ENCODE measurements at places on chromosomes 2 and 18.

GRCh38 chr18:69785466-69785865 is 162.2 kb downstream of the CD226 start:
- peak; percentile 34 for DNase-seq

DNA sequence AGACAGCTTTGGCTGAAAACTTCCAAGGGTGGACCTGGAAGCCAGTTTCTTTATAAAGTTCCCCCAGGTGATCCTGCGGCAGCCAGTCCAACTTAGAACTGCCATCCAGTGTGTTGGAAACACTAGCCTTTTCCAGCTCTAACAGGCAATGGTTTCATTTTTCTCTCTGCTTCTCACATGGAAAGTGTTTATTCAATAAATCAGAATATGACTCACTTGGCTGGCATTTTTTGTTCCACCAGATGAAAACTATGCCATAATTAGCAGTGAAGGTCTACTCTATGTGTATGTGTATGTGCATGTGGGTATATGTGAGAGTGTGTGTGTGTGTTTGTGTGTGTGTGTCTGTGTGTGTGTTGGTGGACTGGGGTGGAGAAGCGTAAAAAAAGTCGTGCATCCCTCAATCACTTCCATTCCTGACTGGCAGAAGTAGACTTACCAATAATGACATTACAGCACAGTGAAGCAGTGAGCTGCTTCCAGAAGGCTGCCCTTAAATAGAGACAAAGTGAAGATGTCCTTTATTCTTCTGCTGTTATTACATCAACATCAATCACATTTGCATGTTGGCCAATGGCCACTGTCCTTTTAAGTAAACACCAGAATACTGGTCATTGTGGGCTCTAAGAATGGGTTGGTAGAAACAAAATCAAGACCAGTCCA is 90.9 kb upstream of the SETBP1 start:
- DNase-seq = no peak

GRCh38 chr18:32057624-32058165 is 34.0 kb upstream of the RNF138 start:
- no peak for DNase-seq

DNA sequence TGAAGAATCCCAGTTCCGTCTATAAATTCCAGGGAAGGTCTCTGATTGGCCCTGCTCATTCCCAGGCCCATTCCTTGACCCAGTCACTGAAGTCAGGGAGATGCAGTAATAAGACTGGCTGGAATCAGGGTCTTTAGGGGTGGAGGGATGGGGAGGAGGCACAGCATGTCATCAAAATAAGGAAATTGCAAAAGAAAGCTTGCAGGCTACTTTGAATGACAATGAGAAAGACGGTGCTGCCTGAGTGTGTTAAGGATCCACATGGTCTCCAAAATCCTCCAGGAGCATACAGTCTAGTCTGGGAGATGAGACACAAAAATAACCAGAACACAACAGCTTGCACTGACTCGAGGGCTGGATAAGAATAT is 2.0 kb upstream of the DES start:
- DNase-seq = no peak

- no peak for DNase-seq
Observed at GRCh38 chr2:165681841-165682240, 112.2 kb downstream of the GALNT3 start.

- DNase-seq = no peak
Observed at GRCh38 chr2:197847651-197848401, 43.4 kb downstream of the PLCL1 start.

- no peak for DNase-seq
Observed at GRCh38 chr2:96558485-96558884, 21.9 kb downstream of the ARID5A start.

DNA sequence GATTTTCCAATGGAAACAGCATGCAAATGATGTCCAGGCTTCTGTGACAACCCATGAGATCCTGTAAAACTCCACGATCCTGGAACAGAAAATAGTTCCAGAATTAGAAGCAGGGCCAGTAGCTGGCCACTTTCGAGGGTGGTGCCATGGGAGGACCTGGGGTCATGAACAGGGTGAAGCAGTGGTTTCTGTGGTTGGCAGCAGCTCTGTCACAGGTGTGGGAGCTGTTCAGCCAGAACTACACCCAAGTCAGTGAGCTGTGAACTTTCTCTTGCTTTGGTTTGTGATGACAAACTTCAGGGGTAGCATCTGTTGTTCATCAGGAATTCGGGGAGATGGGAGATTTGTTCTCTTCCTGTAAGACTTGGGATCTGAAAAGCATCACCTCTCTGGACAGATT is 314.4 kb upstream of the NT5C1B start:
- no peak for DNase-seq

DNA sequence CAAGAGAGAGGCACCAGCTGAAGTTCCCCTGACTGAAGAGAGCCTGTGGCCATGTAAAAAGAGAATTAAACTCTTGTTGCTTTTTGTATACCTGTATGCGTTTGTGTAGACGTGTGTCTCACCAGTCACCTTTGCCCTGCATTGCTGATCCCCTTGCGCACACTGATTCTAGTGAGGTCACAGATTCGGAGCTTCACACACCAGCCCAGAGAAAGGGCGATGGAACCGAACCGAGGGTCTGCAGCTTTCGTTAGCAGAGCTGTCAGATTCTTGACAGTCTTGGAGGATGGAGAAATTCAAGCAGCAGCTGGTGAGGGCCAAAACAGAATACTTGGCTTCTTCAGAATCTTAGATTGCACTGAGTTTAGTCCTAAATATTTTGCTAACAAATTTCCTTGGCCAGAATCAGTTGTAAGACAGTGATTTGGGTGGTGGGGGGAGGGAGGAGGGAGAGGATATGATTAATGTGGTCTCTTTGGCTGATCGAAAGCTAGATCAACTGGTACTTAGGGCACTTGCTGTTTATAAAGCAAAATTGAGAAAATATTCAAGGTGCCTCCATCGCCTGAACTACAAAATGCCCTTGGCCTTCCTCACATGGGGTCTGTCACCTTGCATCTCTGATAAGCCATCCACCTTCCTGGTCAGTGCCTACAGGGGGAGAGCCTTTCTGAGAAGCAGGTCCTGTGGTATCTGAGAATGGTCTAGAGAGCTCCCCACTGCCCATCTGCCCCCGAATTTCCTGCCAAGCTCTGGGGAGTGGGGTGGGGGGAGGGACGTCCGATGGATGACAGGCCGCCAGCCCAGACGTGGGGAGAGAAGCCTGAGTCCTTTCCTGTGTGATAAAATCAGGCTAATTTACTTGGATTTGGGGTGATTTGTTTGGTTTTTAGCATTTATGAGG is 123.5 kb downstream of the CABLES1 start:
- no peak for DNase-seq

GRCh38 chr2:235234736-235235135 is 259.1 kb upstream of the AGAP1 start:
- no peak for DNase-seq

- DNase-seq = no peak
Observed at GRCh38 chr18:21345840-21346239, 103.8 kb downstream of the GREB1L start.

GRCh38 chr18:24677011-24677410 is 216.6 kb downstream of the HRH4 start:
- DNase-seq = no peak

- no peak for DNase-seq
Observed at GRCh38 chr2:117953231-117953630, 60.6 kb downstream of the CCDC93 start.

DNA sequence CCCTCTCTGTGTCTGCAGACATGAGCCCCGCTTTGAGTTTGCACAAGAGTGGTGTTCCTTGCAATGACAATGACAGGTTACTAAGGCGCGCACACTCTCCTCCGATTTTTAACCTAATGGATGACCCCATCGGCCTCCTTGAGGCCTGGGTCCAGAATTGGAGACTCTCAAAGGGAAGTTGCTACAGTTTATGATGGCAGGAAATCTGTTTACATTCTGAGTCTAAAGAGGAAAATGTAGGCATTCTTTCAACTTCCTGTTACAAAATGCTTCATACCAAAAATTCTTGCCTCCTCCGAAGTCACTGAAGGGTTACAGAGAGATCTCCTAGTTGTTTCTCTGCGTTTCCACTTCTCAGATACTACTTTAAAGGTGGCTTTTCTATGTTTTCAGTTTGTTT is 225.3 kb upstream of the AGAP1 start:
- DNase-seq = peak; percentile 17

- DNase-seq = no peak
Observed at GRCh38 chr2:82823892-82824291, 1635.2 kb downstream of the SUCLG1 start.

DNA sequence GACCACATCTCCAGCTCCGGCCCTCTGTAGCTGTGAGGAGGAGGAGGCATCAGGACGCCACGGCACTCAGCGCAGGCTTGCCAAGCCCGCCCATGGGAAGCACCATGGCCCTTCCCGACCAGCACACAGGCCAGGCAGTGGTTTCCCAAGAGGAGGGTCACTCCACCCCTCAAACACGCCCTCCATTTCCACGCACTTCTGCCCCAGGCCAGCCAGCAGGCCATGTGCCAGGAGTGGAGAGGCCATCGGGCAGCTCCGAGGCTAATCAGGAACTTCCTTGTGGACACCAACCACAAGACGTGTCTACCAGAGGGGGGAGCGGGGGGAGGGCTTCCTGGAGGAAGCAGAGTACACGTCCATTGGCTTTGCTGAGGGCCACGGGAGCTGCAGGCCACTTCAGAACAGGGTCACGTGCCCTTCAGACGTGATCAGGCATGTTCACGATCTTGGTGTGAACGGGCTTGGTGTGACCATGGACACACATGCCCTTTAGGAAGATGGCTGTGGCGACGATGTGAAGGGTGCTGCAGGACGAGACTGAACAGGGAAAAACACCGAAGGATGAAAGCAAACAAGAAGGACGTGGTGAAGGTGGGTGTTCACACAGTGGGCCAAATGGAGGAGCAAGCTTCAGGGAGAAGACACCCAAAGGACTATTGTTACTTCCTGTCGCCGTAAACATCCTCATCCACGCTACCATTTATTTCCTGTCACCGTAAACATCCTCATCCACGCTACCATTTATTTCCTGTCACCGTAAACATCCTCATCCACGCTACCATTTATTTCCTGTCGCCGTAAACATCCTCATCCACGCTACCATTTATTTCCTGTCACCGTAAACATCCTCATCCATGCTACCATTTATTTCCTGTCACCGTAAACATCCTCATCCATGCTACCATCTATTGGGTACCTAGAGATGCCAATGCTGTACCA is 6.5 kb upstream of the MTERF4 start:
- DNase-seq = no peak

GRCh38 chr2:232538671-232539070 is 821 bp upstream of the CHRNG start:
- DNase-seq = no peak

Measured in non-pigmented ciliary epithelial cell (primary cell).